GM03348 (cell line): ENCODE measurements at places on chromosomes 6 and 20.

DNA sequence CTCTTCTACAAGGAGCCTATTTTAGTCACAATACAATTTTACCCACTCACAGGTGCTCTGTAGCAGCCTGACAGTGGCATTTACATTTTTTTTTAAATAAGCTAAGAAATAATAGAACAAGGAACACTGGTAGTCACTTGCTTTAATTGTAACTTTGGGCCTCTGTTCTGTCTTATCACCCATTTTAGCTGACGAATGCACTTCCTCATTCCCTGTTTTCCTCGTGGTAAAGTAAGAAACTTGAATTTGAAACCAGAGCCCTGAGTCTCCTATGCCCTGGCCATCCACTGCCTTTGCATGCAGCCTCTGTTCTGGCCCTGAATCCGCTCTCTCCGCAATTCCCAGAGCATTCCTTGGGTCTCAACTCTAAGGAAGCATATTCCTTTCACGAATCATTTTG, 550.6 kb downstream of the PTPRT start:
- DNase-seq, result no peak

GRCh38 chr6:92132457-92132856, 1286.9 kb downstream of the EPHA7 start:
- no peak for DNase-seq

DNA sequence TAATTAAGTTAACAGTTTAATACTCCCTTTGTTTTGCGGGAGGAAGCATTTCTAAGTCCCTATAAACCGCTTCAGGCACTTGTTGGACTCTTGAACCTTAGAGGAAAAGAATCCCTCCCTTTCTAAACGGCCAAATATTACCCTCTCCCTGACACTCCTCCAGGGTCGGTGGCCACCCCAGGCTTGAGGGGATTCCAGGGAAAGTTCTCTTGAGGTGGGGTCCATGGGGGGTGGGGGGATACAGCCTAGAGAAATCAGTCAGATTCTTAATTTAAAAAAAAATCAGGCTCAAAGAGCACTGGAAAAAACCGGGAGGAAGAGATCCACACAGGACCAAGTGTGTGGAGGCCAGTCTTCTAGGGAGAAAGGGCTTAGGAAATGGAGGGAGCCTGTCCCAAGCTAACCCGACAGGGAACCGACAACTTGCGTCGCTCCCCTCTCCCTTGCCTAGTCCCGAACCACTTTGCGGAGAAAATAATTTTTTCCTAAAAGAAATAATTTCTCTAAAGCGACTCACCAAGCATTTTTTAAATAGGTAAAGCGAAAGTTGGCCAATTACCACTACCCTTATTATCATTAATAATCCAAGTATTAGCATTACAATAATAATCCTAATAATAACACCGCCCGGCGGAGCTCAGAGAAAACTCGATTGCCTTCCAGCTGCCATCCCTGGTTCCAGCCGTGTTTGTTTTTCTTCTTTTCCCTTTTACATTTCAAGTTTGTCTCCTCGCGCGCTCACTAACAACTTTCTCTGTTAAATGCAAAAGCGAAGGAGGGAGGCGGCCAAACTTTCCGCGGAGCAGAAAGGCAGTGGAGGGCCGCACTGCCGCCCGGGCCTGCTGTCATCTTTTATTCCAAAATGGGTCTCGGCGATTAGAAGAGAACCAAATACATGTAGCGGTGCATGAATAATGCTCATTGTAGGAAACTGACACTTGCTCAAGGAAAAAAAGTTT, 4.8 kb downstream of the NR2E1 start:
- no peak for DNase-seq

DNA sequence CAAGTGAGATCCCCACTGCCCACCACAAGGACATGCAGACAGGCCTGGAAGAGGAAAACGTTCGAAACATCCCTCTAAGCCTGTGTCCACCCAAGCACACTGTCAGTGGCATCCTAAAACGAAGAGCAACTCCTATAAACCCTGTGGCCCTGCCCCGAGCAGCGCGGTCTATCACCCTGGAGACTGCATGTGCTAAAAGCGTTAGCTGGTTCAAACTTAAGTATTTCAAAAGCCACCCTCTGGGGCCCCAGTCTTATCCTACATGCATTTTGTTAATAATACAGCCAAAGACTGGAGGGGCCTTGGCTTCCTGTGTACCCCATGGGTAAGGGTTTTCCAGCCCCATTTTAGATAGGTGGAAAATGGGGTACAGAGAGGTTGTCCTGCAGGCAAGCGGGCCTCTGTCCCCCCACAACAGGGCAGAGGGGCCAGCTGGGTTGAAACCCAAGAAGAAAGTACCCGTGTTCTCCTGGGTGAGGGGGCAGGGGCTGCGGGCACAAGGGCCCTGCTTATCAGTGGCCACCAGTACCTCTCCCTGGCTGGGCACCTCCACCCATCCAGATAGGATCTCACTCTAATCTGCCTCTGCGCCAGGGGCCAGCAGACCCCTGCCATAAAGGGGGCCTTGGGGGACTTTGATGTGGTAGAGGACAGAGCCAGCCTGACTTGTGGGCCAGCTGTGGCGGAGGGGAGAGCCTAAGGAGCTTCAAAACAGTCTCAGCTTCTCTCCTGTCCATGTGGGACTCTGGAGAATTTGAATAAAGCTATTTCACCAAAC, 28.3 kb downstream of the PREX1 start:
- no peak for DNase-seq

- no peak for DNase-seq
Measured at GRCh38 chr6:64890609-64891008, 816.4 kb downstream of the EYS start.

DNA sequence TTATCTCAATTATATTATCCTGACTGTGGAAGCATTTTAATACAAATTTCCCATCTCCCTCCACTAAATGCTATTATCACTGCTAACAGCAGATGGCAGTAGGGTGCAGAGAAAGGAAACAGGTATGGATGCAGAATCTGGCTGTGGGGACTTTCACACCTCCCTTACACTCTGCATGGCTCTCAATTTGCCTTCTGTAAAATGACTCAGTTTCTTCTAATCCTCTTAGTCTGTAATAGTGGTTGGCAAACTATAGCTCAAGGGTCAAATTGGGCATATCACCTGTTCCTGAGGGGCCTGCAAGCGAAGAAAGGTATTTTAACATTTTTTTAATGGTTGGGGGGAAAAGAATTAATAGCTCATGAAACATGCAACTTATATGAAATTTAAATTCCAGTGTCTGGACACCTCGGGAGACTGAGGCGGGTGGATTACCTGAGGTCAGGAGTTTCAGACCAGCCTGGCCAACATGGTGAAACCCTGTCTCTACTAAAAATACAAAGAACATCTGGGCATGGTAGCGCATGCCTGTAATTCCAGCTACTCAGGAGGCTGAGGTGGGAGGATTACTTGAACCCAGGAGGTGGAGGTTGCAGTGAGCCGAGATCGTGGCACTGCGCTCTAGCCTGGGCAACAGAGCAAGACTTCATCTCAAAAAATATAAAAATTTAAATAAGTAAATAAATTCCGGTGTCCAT, 83.5 kb downstream of the ZMYND8 start:
- DNase-seq, result peak; percentile 77

GRCh38 chr6:31979238-31979898, 2.5 kb upstream of the C4A start:
- no peak for DNase-seq
